Mesendoderm (in vitro differentiated cells): ENCODE measurements at places on chromosomes 12 and 14.

- H3K27me3 ChIP-seq, result no peaks in the 10 kb centered on the region
- H3K4me3 ChIP-seq, result no peak overlapping the region
- H3K4me1 ChIP-seq, result no peaks in the 10 kb centered on the region
- H3K27ac ChIP-seq, result no peak overlapping the region
Observed at GRCh38 chr14:81162941-81163340, 57.8 kb downstream of the GTF2A1 start.

DNA sequence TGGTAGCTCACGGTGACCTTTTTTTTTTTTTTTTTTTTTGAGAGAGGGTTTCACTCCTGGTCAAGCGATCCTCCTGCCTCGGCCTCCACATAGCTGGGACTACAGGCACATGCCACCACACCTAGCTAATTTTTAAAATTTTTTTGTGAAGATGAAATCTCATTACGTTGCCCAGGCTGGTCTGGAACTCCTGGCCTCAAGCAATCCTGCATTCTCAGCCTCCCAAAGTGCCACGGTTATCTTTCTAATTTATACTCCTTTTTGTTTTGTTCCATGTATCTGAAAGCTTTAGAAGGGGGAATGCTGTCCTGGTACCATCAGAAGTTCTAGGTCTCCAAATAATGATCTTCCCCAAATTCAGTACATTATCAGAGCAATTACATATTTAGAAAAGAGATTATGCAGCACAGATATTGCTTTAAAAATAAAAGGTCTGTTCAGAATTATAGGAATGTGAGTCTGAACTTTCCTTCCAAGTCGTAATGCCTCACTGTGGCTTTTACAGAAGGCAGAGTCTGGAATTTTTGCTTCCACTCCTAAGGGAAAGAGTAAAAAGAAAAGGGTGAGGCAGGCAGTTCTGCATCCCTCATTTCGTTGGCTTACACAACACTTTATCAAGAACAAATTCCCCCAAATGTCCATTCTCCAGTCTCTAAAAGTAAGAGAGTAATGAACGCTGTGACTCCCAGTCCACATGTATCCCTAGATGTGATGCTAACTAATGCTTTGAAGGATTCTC, 73.0 kb downstream of the GCH1 start:
- H3K36me3 ChIP-seq, result no peaks in the 10 kb centered on the region
- H3K4me1 ChIP-seq, result no peaks in the 10 kb centered on the region
- no peak for DNase-seq
- no peak overlapping the region for H3K4me3 ChIP-seq

DNA sequence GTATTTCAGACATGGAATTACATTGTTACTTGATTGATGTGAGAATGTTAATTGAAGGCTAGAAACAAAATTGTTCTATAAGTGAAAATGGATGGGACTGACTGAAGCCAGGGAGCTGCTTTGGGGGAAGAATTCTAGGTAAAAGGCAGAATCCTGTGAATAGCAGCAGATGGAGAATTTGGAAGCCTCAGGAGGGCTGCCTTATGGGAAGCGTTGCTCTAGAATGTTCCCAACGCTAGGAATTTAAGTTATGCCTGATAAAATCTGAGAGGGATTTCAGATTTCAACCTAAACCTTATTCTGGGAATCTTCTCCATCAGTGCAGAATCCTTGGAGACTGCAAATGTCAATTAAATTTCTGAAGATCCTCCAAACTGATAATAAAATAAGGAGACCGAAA, 858.2 kb upstream of the FLRT2 start:
- H3K27me3 ChIP-seq, result no peaks in the 10 kb centered on the region
- no peak overlapping the region for H3K27ac ChIP-seq
- H3K4me1 ChIP-seq, result no peaks in the 10 kb centered on the region
- peak; percentile 63 for DNase-seq

GRCh38 chr12:69231479-69231878, 7.9 kb upstream of the CPSF6 start:
- no peak for DNase-seq
- no peaks in the 10 kb centered on the region for H3K36me3 ChIP-seq
- H3K4me1 ChIP-seq, result no peaks in the 10 kb centered on the region
- no peak overlapping the region for H3K4me3 ChIP-seq

DNA sequence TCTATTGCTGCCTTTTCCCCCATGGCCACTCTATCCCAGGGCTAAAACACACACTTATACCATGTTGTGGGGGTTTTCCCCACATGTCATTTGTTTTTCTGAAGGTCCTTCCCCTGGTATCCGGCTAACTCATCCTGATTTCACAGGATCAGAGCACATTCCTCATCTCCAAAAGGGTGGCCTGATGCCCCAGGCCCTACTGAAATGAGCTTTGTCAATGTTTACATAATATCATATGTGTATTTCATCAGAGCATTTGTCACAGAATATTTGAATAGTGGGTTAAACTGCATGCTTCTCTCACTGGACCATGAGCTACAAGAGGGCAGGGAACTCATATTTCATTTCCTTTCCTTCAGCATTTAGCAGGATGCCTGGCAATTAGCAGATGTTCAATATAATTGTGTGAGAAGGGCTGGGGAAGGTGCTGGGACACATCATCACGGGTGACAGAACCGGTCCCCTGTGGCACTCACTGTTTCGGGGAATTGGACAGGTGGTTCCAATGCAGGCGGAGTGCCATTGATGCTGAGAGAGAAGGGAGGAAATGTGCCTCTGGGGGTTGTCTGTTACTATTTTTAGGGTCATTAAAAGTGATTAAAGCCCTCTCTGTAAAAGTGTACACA, 26.8 kb downstream of the EMP1 start:
- H3K27ac ChIP-seq, result no peak overlapping the region
- DNase-seq, result no peak
- H3K4me1 ChIP-seq, result no peaks in the 10 kb centered on the region
- H3K36me3 ChIP-seq, result no peaks in the 10 kb centered on the region

- no peaks in the 10 kb centered on the region for H3K36me3 ChIP-seq
- no peaks in the 10 kb centered on the region for H3K27me3 ChIP-seq
- peaks cover 9% of the 10 kb centered on the region for H3K4me1 ChIP-seq
- no peak for DNase-seq
- no peak overlapping the region for H3K27ac ChIP-seq
Observed at GRCh38 chr12:32273063-32273522, 126.3 kb upstream of the FGD4 start.

DNA sequence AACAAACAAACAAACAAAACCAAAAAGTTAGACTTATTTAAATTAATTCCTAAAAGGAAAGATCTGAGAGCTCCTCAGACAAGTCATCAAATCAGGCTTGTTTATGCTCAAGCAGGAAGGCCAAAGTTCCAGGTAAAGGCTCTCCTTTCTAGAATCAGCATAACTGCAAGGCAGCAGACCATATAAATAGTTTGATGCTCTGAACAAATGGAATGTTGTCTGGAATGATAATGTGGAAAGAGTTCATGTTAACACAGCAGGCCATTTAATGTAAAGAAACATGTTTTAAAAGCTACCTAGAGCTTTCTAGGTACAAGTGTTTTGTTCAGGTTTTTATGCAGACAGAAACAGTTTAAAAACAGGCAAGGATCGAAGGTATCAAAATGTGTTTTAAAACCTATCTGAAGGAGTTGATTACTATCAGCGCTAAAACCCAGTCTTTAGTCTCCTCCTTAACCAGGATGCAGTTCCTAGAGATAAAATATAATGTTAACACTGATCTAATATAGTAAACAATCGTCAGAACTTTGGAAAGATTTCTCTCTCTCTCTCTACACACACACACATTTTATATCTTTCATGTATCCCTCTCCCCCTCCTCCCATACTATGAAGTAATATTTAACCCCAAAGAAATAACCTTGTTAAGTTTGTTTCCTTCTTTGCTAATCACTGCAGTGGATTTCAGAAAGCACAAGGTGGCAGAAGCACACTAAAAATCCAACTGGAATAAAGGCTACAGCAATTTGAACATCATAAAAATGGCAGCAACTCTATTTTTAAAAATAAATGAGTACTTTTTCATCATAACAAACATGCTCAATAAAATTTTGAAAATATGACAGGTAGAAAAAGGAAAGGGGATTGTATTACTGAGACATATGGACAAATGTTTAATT, 135.5 kb downstream of the PAWR start:
- H3K4me3 ChIP-seq, result no peak overlapping the region
- peak; percentile 28 for DNase-seq
- H3K27ac ChIP-seq, result no peak overlapping the region
- H3K27me3 ChIP-seq, result no peaks in the 10 kb centered on the region
- H3K4me1 ChIP-seq, result no peaks in the 10 kb centered on the region

DNA sequence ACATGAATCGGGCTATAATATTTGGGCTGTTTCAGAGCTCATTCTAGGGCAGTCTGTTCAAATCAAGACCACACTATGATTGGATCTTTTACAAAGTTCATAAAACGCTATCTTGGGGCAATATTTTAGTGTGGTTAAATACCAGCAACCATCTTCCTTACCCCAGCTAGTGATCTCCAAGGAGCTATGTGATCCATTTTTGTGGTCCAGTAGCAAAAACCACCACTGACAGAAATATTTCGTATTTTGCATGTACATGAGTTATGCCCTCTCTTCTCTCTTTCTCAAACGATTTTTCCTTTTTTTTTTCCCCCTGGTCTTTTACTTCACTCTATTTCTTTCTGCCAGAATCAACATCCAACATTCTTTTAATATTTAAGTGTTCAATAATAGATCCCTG, 280.6 kb upstream of the KITLG start:
- no peaks in the 10 kb centered on the region for H3K27me3 ChIP-seq
- H3K36me3 ChIP-seq, result no peaks in the 10 kb centered on the region
- H3K27ac ChIP-seq, result no peak overlapping the region
- no peak for DNase-seq
- H3K4me1 ChIP-seq, result no peaks in the 10 kb centered on the region

DNA sequence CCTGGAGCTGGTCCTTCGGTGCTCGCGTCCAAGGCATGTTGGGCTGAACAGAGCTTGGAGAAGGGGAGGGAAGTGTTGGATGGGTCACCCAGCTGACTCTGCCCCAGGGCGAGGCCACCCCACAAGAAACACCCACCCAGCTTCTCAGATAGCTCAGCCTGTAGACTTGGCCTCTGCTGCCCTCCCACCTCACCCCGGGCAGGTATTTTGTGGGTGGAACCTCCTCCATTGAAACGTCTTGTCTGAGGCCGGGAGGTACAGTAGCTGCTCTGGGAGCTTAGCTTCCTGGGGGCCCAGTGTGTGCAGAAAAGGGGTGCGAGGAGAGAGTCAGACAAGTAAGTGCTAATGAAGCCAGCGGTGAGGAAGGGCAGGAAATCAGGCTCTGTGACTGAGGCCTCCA, 54.8 kb upstream of the TSPAN9 start:
- H3K27ac ChIP-seq, result no peak overlapping the region
- H3K27me3 ChIP-seq, result no peaks in the 10 kb centered on the region
- DNase-seq, result no peak
- H3K4me3 ChIP-seq, result no peak overlapping the region

DNA sequence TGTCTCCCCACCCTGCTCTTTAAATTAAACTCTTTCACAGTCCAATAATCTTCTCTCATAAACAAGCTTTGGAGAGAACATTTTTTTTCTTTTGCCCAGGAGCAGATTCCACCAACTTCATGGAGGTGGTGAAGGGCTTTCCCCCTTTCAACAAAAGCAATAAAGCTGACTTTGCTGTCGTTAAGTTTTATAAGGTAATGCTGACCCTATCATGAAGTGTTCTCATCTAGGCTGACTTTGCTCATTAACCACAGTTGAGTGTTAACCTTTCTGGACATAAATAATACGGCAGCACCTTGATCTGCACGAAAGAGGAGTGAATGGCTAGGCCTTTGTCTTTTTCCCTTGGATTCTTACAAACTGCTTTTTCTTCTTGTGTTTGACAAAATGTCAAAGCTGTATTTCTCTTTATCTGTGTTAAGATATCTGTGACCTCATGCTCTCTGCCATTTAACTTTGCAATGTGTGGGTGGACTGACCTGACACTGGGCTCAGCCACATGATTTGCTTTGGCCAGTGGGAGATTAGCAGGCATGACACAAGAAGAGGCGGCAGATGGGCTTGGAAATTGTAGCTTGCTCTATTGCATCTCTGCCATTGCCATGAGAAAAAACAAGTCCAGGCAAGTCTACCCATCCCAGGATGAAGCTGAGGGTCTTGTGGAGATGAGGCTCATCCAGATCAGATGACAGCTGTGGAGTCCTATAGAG, 470.9 kb upstream of the CCDC196 start:
- no peak overlapping the region for H3K27ac ChIP-seq
- no peak overlapping the region for H3K4me3 ChIP-seq
- no peaks in the 10 kb centered on the region for H3K27me3 ChIP-seq
- H3K36me3 ChIP-seq, result no peaks in the 10 kb centered on the region
- H3K4me1 ChIP-seq, result no peaks in the 10 kb centered on the region
- no peak for DNase-seq

- peaks cover 3% of the 10 kb centered on the region for H3K4me1 ChIP-seq
- no peak for DNase-seq
- no peaks in the 10 kb centered on the region for H3K27me3 ChIP-seq
- no peaks in the 10 kb centered on the region for H3K36me3 ChIP-seq
Observed at GRCh38 chr12:116249938-116250337, 27.6 kb downstream of the MED13L start.

DNA sequence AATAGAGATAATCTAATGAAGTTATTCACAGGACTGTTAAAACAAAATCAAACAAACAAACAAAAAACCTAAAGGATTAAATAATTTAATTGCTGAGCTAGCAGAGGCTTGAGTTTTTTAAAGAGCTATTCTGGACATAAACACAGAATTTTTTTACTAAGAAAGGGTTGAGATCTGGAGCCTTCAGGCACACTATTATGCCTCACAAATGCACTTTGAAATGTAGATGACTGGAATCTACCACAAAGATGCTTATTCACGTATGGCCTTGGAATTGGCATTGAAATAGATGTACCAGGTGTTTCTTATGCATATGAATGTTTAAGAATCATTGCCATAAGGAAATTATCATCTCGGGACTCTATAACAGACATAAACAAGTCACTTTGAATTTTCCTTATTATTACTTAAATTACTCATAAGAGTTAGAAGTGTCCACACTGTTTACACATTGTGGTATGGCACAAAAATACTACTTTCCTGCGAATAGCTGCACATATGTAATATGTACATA, 21.6 kb downstream of the PUS7L start:
- H3K27ac ChIP-seq, result no peak overlapping the region
- H3K4me1 ChIP-seq, result no peaks in the 10 kb centered on the region
- no peak for DNase-seq
- no peaks in the 10 kb centered on the region for H3K36me3 ChIP-seq
- H3K4me3 ChIP-seq, result no peak overlapping the region

DNA sequence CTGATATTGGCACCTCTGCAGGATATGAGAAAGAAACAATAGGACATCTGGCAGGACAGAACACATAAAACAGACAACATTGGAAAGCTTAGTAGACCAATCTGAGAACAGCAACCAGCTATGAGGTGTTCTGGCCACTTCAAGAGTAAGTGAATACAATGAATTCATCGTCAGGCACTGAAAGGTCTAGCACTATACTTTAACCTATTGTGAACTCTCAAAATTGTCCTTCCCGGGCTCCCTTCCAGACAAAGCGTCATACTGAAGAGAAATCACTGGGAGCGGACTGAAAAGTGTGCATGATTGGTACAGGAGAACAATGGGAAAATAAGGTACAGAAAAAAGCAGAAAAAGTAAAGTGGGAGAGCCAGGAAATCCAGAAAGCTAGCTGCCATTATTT, 75.8 kb downstream of the LRP6 start:
- H3K4me3 ChIP-seq, result no peak overlapping the region
- DNase-seq, result peak; percentile 25
- H3K4me1 ChIP-seq, result peaks cover 7% of the 10 kb centered on the region
- H3K27me3 ChIP-seq, result no peaks in the 10 kb centered on the region
- no peaks in the 10 kb centered on the region for H3K36me3 ChIP-seq

- H3K27me3 ChIP-seq, result no peaks in the 10 kb centered on the region
- no peaks in the 10 kb centered on the region for H3K4me1 ChIP-seq
- no peaks in the 10 kb centered on the region for H3K36me3 ChIP-seq
- DNase-seq, result no peak
Observed at GRCh38 chr14:62429683-62430082, 615.6 kb downstream of the KCNH5 start.
